AG04450 (cell line): ENCODE measurements at places on chromosomes 2 and 18. TPM values are rescaled to one million over a fixed set of nuclear protein-coding genes. Genes with fewer than 3 reads are reported as not detected.
A peak's percentile ranks its signal among the peaks of the same experiment; 100 is the strongest.

DNA sequence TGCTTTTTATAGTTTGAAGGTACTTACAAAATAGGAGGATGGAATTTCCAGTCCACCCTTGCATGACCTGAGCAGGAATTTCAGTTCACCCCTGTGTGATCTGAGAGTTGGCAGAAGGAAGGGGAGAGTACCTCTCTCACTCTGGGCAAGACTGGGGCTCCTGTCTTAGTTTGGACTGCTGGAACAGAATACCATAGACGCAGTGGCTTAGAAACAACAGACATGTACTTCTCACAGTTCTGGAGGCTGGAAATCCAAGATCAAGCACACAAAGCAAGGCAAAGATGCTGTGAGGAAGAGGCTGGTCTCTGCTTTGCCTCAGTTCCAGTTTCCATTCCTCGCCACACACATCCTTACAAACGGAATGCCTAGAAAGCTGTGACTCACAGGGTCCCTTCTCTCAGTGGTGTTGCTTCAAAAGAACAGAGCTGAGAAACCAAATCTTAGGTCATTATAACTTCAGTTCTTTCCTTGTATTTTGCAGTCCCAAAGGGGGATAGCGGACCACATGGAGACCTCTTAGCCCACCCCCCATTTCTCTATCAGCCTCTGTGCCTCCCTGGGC lies 108.8 kb upstream of the HAAO start:
- DNase-seq = peak; percentile 20

- DNase-seq = no peak
Measured at GRCh38 chr2:171109571-171109970, 51.1 kb downstream of the TLK1 start.

DNA sequence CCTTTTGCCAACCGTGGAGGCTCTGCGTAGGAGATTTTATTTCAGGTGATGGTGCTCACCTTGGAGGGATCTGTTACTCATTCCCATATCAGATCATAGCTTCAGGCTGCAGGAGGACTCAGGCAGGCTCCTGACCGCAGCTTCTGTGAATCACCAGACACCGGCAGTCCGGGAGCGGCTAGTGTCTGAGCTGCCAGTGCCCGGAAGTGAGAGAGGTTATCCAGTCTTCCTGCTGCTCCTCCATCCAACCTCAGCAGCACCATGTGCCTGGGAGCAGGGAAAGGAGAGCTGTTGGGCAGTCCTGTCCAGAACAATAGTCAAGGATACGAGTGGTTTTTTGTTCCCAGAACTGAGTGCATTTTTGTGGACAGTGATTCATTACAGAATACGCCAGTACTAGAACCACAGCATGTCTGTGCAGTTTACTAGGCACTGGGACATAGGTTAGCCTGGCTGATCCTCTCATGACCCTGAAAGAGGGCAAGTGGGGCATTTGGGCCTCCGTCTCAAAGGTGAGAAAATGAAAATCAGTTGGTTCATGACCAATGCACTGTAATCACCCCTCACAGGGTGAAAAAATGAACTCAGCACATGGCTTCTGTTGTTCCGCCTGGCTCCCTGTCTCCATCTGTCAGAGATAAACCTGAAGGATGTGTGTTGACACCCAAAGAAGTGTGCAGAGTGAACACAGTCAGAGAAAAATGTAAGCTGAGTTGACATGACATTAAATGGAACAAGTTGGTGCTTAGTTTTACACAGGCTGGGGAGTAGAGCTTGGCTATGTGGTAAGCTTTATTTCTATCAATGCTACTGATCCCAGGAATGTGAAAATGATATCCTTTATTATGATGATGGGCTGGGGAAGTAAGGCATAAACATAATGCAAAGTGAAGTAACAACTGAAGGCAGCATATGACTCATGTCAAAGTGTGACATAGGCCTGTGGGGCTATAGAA lies 12.2 kb downstream of the FHOD3 start:
- DNase-seq = peak; percentile 91

- DNase-seq = no peak
Measured at GRCh38 chr18:54269893-54270844, 852 bp downstream of the POLI start.

The AMER3 gene
- polyA plus RNA-seq = not detected in 2 replicates

The PTGR3 gene
- polyA plus RNA-seq = 30.9 TPM in 2 replicates

- no peak for DNase-seq
Measured at GRCh38 chr2:60480089-60480773, 73.2 kb downstream of the BCL11A start.

The IGFBP5 gene
- 3,867 and 4,154 TPM in 2 replicates for polyA plus RNA-seq

The B3GNT2 gene
- 7.3 and 8.6 TPM in 2 replicates for polyA plus RNA-seq
